ENCODE measurements at places on chromosomes 7 and 10.

- peak; percentile 95 for DNase-seq
Observed at GRCh38 chr7:47783456-47784223, 164.6 kb downstream of the PKD1L1 start.

DNA sequence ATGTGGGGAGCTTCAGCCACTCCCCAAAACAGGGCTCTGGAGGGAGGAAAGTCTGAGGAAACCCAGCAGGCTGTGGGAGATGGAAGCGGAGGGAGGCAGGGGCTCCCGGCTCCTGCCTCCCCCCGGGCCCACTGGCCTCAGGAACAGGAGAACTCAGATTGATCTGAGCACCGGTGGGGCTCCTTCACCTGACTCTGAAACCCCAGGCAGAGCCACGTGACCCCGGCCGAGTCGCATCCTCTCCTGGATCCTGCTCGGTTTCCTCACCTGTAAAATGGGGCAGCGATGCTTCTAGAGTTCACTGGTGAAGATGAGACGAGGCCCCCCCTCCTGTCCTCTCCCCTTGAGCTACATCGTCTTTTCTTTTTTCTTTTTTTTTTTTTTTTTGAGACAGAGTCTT, 33.6 kb downstream of the TCERG1L start:
- no peak for DNase-seq

DNA sequence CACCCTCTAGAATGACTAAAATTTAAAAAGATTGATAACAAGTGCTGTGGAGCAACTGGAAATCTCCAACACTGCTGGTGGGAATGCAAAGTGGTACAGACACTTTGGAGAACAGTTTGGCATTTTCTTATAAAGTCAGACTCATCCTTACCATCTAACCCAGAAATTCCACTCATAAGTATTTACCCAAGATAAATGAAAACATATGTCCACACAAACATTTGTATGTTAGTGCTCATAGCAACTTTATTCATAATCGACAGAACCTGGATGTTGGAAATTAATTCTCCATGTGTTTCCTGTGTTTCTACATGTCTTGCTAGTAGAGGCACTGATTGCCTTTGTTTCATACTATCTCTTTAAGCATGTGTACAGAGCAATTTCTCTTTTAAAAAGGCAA, 282.4 kb downstream of the AHR start:
- DNase-seq, result no peak

DNA sequence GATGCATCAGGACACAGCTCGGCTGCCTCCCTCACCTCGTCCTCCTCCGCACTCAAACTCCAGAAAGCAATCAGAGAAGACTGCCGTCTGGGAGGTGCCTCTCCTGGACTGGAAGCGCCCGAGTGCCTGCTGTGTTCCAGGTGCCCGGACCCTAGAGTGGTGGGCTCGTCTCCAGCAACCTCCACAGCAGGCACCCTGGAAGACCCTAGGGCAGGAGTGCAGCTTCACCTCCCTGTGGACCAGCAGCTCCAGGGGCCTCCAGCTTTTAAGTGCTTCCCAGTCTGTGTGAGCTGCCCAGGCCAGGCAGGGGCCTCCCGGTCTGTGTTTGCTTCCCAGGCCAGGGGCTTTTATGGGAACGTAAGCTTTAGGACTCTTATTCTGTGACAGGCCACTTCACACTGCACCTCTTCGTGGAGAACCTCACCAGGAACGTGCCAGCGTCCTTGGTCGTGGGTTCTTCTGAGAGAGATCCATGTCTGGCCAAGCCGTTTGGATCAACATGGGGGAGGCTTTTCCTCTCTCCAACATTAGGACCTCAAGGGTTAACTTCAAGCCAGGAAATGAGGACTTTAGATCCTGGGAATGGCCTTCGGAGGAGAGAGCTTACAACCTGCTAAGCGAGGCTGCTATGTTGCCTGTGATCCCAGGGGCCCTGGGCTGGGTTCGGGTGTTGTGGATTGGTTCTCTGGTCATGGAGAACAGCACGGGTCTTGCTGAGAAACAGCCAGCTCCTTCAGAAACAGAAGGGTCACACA, 5.9 kb upstream of the PWWP2B start:
- no peak for DNase-seq

DNA sequence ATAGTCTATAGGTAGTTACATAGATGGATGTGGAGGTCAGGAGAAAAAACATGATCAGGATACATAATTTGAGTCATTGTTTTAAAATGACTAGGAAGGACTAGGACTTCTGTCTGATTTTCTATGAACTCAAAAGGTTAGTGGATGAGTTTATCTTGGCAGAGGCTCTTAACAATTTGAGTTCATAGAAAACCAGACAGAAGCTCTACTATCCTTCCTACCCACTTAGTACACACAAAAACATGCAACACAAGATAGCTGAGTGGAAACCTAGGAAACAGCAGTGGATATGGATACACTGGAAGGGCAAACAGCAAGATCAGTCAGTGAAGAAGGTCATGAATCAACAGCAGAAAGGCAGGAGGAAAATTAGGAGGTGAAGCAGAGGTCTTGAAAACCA, 84.6 kb downstream of the VPS50 start:
- peak; percentile 70 for DNase-seq

DNA sequence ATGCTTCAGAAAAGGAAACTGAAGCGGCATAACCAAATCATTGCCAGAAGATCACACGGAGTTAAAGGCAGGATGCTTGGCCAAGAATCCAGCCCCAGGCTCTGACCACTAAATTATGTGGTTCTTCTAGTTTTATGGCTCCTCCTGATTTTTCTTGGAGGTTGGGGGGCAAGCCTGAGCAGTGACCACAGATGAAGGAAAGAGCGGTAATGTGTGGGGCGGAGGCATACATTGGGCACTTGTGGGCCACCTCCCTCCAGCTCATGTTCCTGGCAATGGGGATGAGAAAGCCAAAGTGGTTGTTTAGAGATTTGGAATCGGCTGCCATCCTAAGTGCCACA, 3.2 kb downstream of the TRPV6 start:
- no peak for DNase-seq

GRCh38 chr10:71611131-71611530, 108.4 kb downstream of the C10orf105 start:
- no peak for DNase-seq

GRCh38 chr7:13105209-13105608, 417.8 kb downstream of the ARL4A start:
- DNase-seq, result no peak

- peak; percentile 58 for DNase-seq
Observed at GRCh38 chr10:11532306-11532705, 79.1 kb downstream of the USP6NL start.

DNA sequence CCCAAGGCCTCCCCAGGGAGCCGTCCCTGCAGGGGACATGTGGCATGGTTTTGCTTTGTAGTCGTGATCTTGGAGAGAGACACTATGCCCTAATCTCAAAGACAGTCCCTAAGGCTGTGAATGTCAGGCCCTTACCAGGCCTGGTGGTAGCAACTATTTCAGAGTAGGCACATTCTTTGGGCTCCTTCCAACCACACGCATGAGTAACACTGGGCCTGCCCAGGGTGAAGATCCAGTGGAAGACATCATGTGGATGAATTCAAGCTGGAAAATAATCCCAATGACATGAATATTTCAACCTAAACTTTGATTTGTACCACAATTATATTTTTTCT, 39.5 kb upstream of the INSIG1 start:
- peak; percentile 80 for DNase-seq

DNA sequence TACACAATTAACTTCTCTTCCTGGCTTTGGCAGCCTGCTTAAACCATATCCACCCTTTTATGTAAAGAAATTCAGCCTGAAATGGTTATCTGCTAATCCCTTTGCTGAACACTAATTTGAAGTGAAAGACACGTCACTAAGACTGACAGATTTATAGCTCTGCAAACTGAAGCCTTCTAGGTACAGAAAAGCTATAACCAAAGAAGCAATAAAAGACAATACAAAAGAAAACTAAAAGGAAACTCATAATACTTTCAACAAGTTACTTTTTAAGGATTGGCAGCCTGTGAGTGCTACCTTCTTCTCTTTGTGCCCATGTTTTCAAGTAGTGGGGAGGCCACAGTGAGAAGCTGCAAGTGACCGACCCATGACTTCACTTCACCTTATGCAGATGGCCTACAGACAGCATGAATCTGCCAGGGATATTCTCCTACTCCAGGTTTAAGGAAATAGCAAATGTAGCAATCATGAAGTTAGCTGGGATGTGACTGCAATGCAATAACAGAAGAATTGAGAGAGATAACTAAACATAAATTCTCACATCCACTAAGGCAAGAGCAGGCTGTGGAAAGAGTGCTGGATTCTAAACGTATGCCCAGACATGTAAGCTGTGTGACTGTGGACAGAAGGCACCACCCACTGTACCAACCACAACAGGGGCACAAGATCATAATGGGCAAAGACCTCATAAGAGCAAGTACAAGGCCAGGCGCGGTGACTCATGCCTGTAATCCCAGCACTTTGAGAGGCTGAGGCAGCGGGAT, 10.7 kb upstream of the SPOCK2 start:
- DNase-seq, result peak; percentile 10

GRCh38 chr7:135620980-135621850, 41.1 kb upstream of the STMP1 start:
- DNase-seq, result peak; percentile 92

DNA sequence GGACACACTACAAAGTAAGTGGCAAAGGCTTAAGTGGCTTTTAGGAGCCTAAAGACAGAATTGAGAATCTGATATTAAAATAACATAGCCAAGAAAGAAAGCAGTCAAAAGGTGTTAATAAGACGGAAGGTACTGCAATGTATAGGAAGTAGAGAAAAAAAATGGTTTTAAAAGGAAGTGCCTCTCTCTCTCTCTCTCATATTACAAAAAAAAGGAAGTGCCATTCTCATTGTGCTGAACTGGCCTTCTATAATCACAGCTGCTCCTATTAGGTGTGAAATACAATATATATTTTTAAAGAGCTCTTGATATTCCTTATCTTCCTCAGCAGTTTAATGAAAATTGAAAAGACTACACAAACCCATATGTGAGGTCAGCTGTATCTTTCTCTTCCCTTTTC, 199.4 kb upstream of the NPVF start:
- no peak for DNase-seq

- DNase-seq, result peak; percentile 68
Observed at GRCh38 chr10:79196470-79197461, 128.0 kb downstream of the ZMIZ1 start.

DNA sequence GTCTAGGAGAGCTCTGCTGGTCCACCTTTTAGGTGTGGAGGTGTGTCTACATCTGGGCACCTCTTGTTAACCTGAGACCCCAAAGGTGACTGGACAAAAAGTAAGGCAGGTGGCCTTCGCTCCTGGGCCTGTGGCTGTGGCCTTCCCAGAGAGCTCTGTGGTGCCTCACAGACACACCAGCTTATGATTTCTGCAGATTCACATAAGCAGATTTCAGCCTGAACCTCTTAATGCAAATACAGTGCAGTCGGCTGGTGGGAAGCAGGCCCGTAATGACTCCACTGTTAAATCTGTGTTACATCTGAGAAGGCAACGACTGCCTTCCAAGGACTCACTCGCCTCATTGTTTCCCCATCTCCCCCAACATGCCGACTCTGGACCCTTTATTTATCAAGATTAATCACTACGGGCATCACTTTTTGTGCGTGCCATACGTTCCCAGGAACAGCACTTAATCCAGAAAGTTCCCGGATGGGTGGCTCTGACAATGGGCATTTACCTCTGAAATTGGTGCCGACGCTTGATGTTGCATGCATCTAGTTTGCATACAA, 119.8 kb downstream of the EBF3 start:
- no peak for DNase-seq

DNA sequence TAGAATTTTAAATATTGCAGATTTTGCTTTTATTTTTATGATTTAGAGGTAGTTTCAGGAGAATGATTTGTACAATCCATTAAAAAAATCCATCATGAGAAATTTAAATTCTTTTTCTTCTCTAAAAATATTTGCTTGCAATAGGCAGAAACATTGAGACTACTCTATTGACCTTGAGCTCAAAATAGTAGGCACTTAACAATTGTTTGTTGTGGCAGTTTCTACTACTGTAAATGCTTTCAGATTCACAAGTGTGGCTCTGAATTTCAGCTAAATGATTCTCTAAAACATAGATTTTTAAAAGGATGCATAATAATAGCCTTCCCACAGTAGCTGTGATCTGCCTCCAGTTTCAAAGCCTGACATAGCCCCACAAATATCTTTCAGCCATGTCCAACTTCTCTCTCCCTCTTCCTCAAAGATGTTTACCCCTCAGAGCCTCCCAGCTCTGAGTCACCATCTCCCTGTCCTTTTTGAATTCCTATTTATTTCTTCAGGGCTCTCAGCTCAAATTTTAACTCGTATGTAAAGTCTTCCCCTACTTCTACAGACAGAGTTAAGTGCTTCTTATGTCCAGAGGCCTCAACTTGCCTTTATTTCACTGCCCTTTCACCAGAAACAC, 160.5 kb downstream of the AOAH start:
- peak; percentile 18 for DNase-seq

DNA sequence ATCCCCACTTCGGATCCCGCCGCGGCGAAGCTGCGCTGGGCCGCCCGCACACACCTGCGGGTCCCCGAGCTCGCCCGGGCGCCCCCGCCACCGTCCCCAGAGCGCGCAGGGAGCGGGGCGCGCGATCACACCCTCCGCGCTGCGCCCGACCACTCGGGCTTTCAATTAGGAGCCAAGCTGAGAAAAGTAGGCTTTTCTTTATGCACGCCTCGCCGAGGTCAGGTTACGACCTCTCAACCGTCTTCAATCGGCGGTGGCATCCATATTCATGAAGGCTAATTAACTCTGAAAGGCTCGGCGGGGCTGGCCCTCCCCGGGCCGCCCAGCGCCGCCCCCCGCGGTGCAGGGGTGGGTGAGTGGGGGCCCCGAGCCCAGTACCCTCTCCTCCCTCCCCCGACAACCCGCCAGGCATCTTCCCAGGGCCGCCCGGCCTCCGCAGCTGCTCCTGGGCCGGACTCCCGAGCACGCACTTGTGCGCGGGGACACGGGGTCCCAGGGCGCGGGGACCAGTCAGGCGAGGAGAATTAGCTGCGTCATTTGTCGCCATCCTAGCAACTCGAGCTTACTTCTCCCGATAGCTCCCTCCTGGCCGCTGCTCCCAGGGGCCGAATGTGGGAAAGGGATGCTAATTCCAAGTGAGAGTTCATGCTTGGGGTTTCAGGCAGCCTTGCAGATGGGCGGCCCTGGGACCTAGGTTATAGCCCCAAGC, 155.5 kb upstream of the LYZL2 start:
- DNase-seq, result peak; percentile 64

DNA sequence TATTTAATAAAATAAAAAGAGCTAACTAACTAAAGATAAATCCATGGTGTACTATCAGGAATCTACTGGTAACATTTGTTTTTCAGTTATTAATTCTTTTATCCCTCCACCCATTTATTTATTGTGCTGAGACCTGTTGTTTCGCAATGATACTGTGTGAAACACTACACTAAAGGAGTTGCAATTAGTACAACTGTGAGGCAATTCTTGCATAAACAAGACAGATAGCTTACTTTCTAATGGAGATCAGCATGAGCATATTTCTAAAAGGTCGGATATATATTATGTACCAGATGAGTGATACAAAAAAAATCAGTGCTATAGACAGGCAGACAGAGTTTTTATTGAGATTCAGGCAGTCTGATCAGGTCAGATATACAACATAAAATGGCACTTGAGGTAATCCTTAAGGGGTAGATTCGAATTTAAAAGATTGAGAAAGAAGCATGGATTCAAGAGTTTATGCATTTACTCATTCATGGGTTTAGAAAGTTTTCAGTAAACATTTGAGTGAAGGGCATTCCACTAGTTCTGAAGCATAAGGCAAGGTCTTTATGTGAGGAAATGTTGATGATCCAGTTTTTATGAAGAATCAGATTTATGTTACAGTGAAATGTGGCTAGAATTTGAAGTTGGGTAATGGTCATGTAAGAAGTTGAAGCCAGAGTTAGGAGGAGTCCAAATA, 147.6 kb downstream of the POLR1F start:
- DNase-seq, result peak; percentile 71

Measured in cardiac fibroblast (primary cell).